ENCODE measurements at places on chromosomes 12 and 14. TPM values are rescaled to one million over a fixed set of nuclear protein-coding genes. Genes with fewer than 3 reads are reported as not detected.
A peak's percentile ranks its signal among the peaks of the same experiment; 100 is the strongest.

C12orf54 gene
- 0.40 TPM for total RNA-seq

PLXNC1 gene
- total RNA-seq = 53.3 TPM

KLRF1 gene
- 0.22 TPM for total RNA-seq

- H3K27ac ChIP-seq = no peak overlapping the region
- H3K36me3 ChIP-seq = no peaks in the 10 kb centered on the region
- no peaks in the 10 kb centered on the region for H3K27me3 ChIP-seq
- H3K4me1 ChIP-seq = peaks cover 37% of the 10 kb centered on the region
- no peak overlapping the region for H3K4me3 ChIP-seq
- DNase-seq = no peak
Measured at GRCh38 chr14:101078892-101079221, 175.3 kb upstream of the RTL1 start.

DNA sequence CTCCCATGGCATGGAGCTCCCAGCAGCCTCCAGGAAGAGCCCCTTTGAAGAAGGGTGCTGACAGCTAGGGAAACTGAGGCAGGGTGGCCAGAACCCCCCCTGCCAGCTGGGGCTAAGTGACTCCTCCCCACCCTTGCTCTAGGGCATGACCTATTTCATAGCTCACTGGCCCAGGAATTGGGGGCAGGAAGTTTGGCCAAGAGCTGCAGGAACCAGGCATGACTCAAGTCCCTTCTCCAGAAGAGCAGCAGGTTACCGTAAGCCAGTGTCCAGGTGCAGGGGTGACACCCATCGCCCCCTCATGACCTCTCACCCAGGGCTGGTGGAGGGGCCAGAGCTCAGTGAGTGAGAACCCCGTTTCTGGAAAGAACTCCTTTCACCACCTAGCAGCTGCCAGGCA is 1.9 kb downstream of the RASAL1 start:
- no peak overlapping the region for H3K4me3 ChIP-seq
- peaks cover 28% of the 10 kb centered on the region for H3K4me1 ChIP-seq
- DNase-seq = no peak
- H3K27ac ChIP-seq = no peak overlapping the region

GRCh38 chr12:31323391-31324115 is 2.4 kb downstream of the SINHCAF start:
- no peaks in the 10 kb centered on the region for H3K36me3 ChIP-seq
- peak overlapping the region; percentile 89 for H3K4me3 ChIP-seq
- no peak for DNase-seq
- peaks cover 14% of the 10 kb centered on the region for H3K4me1 ChIP-seq

GRCh38 chr14:78157494-78158437 is 12.4 kb upstream of the NRXN3 start:
- no peak overlapping the region for H3K4me3 ChIP-seq
- H3K27ac ChIP-seq = no peak overlapping the region
- peak; percentile 49 for DNase-seq
- peaks cover 4% of the 10 kb centered on the region for H3K27me3 ChIP-seq
- H3K36me3 ChIP-seq = no peaks in the 10 kb centered on the region
- H3K4me1 ChIP-seq = peaks cover 2% of the 10 kb centered on the region

DNA sequence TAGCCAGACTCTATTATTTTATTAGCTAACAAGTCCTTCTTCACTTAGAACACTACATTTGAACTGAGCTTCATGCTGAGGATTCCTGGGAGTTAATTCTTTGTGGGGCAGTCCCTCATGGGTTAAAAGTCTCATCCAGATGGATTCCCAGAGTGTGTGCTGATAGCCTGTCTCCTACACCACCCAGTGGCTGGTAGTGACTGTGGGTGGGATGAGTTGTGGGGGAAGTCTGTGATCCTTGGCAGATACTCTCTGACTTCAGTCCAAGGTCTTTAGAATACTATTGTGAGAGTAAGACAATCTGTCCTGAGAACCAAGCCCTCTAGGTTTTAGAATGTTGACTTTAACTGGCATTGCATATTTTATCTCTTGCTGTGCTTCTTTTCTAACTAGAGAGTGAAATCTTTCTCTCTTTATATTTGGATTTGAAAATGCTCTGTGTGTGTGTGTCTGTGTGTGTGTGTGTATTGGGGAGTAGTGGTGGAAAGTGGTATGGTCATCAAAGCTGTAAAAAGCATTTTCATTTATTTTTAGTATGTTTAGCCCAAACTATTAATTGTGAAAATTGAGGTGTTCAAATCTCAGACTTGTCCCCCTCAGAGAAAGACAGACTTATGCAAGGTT is 37.3 kb downstream of the AKAP6 start:
- peak; percentile 86 for DNase-seq
- no peaks in the 10 kb centered on the region for H3K27me3 ChIP-seq
- H3K4me1 ChIP-seq = peaks cover 11% of the 10 kb centered on the region

GRCh38 chr12:103172447-103173112 is 215.1 kb downstream of the ASCL1 start:
- no peaks in the 10 kb centered on the region for H3K27me3 ChIP-seq
- no peak overlapping the region for H3K4me3 ChIP-seq
- no peaks in the 10 kb centered on the region for H3K36me3 ChIP-seq
- no peak for DNase-seq
- H3K4me1 ChIP-seq = no peaks in the 10 kb centered on the region
- H3K27ac ChIP-seq = no peak overlapping the region

FRMD6 gene
- total RNA-seq = 80.6 TPM

Measured in spinal cord (tissue), 10 donors.